ENCODE measurements at places on chromosomes 11 and 22.

DNA sequence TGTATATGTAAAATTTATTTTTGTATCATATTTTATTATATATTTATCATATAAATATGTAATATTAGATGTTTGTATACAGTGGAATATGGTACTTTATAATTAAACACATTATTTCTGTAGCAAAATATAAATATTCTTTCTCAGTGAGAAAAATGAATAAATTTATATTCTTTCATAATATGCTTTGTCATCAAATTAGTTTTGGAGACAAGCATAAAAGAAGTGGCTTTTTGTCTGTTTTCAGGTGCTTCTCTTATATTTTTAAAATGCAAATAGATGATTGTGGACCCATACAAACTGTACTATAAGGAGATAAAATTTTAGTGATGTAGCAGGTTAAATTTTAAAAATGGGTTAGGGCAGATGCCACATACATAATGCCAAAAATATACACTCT is 222.4 kb upstream of the CNTN5 start:
- no peak for DNase-seq

DNA sequence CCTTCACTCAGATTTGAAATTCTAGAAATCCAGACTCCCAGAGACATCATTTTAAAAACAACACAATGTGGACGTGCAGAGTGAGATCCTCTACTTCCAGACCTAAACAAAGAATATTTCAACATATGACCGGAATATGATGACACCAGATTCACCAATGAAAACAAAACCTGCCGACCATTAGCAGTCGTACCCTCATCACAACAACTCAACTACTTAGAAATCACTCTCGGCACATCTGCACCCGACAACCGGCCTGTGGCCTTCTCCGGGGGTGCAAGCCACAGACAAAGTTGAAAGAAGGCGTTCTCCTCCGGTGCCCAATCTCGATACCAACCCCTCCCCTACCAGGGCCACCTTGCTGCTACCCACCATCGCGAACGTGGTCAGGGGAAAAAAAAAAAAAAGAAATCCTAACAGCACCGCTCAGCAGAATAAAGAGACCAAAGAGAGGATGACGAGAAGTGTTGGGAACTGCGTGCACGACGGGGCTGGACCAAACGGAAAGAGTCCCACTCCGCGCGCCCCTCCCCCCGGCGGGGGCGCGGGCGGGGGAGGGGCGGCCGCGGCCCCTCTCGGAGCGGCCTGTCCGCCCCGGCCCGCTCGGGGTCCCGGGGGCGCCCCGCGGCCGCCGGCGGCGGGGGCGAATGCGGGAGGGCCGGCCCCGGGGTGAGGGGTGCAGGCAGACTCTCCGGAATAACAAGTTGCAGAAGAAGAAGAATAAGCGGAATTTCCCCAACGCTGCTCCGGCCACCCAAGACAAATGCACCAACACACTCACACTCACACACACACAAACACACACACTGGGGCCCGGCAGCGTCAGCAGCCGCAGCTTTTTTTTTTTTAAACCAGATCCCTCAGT is 1.7 kb downstream of the PHF21A start:
- DNase-seq: peak; percentile 57

DNA sequence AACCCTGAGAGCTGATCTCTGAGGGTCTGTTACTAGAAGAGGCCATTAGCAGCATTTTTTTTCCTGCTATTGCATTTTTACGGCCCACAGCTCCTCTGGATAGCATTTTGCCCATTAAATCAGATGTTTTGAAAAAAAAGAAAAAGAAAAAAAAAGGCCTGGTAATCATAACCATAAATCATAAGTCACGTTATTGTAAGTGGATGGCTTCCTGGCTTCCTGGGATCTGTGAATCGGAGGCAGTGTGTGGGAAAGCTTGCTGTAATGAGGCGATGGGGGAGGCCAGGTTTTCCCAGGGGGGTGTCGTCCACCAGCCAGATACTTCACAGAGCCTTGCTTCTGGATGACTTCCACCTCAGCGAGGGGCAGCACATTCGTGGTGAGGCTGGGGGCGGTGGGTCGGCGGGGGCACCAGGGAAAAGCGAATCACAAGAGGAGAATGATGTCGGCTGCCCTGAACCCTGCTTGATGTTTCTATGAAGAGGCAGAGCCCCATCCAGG is 106.5 kb upstream of the SYT13 start:
- DNase-seq: no peak

GRCh38 chr22:47587361-47587760 is 824.9 kb downstream of the TBC1D22A start:
- DNase-seq: no peak

GRCh38 chr11:90500922-90501568 is 278.2 kb upstream of the CHORDC1 start:
- DNase-seq: no peak

DNA sequence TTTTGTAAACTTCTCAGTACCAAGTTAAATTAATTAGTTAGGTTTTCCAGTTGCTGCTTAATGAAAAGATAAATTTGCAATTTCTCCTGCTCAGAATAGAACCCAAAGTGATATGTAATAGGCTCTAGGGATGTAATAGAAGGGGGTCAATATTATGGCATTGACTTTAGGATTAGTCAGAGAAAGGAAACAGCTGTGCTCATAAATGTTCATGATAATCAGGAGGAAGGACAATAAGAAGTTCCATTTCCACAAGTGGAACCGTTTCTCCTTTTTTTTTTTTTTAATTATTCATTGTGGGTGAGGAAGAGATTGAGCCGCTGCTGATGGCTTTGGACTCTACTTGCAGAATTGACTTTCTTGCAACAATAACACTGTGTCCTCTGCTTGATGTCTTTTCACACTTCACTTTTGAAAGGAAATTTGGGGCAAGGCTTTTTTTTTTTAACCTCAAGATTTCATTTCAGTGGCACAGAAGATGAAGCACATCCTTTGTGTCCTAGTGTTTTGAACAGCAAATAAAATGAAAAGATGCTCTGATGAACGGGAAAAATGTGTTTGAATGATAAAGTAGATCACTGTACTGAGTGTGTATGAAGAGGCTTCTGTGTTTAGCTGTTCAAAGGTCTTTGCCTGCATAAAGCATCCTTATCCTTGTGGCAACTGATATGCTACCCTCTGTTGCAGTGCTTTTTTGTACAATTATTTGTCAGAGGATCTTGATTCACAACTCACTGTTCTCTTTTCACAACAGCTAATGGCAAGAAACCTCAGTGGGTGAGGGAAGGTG is 62.4 kb downstream of the GAS2 start:
- no peak for DNase-seq

GRCh38 chr22:37165940-37166674 is 16.4 kb upstream of the IL2RB start:
- no peak for DNase-seq

GRCh38 chr11:58919980-58920379 is 19.3 kb upstream of the GLYATL1 start:
- no peak for DNase-seq

- no peak for DNase-seq
Measured at GRCh38 chr11:109554951-109555350, 133.0 kb downstream of the C11orf87 start.

GRCh38 chr11:84947970-84948580 is 679.1 kb downstream of the DLG2 start:
- DNase-seq: no peak

DNA sequence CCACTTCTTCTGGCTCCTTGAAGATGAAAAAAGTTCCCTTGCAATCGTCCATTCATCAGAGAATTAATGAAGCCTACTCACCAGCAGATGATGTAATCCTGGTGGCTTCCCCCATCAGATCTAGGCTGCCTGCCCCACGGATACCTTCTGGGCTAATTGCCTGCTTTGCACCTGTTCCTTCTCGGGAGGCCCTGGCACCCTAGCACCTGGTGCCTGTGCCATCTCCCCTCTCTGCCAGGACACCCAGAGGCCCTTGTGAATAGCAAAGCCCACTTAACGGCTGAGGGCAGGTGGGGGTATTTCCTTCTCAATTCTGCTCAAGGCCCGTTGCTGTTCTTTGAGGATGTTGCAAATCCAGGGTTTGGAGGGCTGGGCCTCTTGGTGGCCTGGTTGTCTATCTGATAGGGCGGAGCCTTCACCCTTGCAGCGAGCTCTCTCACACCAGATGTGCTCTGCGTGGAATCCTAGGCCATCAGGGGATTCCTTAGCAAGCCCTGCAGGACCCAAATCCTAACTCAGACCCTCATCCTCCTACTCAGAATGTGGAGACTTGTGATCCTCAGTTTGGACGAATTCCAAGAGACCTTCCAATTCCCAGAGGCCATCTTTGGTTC is at the start of gene LMO2:
Gene LMO2, minus strand, starts transcription at position 363 of the 614 bp plus-strand sequence. CDS start 22,360 bp downstream, outside the sequence.
- DNase-seq: no peak

DNA sequence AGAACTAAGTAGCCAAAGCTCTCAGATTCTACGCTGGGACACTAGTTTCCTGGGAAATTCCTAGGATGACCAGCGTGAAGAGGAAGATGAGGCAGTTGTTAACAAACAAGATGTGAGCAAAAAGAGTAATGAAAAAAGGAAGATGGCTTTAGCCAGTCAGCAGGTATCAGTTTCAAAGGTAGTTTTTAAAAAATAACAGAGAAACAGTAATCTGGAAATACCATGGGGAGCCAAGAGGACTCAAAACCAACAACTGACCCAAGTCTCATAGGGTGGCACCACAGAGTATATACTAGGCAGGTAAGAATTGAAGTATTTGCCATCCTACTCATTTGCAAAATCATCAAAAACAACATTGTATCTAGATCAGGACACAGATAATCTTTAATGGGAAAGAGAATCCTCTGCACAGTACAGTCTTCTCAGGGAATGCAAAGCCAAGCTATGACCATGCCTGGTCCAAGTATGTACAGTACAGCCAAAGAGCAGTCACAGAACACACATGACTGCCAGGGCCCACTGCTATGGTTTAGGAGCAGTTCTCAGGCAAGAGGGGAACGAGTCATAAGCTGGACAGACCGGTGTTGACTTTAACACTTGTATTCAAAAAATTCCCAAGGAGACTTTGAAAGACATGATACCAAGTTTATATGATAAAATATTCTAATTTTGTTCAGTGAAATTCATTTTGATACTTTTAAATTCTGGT is 20.6 kb downstream of the MSANTD4 start:
- DNase-seq: no peak

GRCh38 chr11:125263268-125263790 is 98.8 kb downstream of the PKNOX2 start:
- DNase-seq: no peak

- DNase-seq: no peak
Measured at GRCh38 chr22:44968736-44969135, 41.1 kb downstream of the PHF21B start.

DNA sequence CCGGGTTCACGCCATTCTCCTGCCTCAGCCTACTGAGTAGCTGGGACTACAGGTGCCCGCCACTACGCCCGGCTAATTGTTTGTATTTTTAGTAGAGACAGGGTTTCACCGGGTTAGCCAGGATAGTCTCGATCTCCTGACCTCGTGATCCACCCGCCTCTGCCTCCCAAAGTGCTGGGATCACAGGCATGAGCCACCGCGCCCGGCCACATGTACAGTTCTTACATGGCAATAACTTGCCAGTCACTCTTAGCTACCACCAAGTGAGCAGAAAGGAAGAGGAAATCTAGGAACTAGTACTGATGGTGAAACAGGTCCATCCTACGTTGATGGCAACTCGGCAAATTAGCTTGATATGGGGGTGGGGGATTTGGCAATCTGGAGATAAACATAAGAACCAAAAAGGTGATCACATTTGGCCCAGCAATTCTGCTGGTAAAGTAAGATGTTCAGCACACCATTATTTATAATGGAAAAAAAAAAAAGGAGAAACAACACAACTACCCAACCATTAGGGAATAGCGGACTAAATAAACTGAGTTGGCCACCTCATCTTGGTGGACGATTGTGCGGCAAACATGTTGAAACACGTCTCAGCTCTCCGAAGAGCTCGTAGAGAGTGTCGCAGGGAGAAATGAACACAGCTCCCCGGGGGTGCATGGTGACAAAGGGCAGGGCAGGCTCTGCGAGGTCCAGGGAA is 5.3 kb downstream of the NLRP6 start:
- no peak for DNase-seq

- no peak for DNase-seq
Measured at GRCh38 chr22:18068381-18068988, 9.3 kb upstream of the PEX26 start.

- no peak for DNase-seq
Measured at GRCh38 chr11:2863276-2863618, 22.3 kb downstream of the CDKN1C start.

GRCh38 chr11:77118971-77119370 is 9.1 kb upstream of the MYO7A start:
- DNase-seq: no peak

- peak; percentile 29 for DNase-seq
Measured at GRCh38 chr11:113474362-113475159, 637 bp downstream of the DRD2 start.

DNA sequence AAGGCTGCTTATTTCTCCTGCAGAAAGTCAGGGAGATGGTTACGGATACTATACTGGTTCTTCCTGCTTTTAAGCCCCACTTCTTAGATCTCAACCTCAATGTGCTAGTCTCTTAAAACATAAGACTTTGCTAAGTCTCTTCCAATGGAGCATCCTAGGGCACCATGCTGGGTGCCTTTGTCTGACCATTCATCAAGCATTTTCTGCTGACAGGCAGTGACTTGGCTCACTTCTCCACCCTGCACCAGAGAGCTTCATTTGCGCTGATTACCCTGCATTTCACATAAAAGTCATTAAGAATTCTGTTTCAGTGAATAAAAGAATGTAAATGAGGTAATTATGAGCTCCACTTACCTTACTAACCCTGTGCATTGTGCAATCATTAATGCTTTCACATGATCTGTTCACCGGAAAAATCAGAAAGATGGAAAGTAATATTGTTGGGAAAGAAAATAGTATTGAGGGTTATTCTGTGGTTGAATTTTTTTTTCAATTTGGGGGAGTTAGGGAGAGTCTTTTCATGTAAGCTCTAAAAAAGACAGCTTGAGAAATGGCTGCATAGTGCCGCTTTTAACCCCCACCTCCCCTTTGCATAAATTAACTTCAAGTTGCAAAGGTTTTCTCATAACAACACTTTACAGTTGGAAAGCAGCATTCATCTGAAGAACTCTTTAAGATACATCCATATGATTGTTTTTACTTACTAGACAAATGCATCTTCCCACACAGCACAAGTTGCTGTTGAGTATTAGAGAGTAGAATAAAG is 677.3 kb upstream of the KIRREL3 start:
- DNase-seq: no peak

GRCh38 chr11:86592659-86593451 is 79.6 kb downstream of the ME3 start:
- peak; percentile 7 for DNase-seq

GRCh38 chr11:98423933-98424332 is 596.8 kb upstream of the CNTN5 start:
- DNase-seq: no peak

DNA sequence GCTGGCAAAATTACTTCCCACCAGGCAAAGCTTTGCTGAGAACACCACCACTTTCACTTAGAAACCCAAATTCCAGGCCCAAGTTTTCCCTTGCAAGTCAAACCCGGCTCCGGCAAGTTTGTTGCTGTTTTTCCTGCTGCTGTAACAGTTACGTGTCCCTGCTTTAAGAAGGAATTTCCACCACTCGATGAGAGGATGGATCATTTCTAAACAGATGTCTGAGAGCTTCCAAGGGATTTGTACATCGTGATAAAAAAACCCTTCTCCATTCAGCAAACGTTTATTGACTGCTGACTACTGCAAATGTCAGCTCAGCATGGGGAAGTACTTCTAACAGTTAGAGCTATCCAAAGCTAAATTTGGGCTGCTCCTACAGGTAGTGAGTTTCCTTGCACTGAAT is 19.7 kb downstream of the P2RX3 start:
- DNase-seq: no peak
